Activated naive CD4-positive, alpha-beta T cell (primary cell): ENCODE measurements at places on chromosomes 5 and 9.

DNA sequence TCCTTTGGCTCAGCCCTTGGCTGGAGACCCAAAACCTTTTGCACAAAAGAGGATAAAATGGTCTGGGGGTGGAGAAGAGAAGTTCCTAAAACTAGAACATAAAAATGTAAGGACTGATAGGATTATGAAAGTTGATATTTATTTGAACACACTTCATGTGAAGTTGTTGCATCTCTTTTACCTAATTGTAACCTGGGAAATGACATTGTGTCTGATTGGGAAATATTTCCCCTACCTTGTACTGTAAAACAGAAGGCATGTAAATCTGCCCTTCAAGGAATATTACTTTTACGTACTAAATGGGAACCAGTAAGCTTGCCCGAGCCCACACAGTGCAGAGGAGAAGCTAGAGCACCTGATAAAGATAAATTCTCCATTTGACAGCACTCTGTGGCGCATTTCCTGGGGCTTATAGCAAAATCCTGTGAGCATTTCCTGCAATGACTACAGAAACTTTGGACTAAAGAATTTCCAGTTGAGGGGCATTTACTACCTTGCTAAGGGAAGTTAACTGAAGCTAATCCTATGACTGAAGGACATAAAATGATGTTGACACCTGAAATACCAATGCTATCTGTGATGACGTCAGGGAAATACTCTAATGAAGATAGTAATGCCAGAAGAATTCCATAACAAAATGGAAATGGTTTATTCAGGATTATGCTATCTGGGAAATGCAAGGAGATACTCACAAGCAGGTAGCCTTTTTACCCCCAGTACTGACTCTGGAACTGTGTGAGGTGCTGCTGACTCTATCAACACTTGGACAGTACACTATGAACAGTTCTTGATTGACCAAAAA is 78.3 kb upstream of the LIFR start:
- no peak for DNase-seq

DNA sequence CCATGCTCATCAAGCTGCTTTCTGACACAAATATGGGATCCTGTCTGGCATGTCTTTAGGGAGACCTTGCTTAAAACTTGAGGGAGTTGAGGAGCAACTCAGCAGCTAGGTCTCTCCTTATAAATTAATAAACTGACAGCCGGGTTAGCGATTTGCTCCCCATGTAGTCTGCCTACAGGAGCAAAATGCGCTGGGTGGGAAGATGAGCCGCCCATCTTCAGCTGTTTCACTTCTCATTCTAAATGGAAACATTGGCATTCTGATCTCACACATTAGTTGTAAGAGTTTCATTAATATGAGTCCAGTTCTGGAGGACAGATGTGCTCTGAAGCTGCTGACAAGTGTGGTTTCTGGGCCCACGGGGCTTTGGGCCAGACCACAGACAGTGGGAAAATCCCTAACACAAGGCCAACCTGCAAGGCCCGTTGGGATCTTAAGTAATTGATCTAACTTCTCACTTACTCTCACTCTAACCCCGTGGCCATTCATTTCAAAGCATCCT is 197.0 kb downstream of the MCTP1 start:
- DNase-seq, result no peak

- no peak for DNase-seq
These were observed 43.3 kb upstream of the NDFIP1 start for GRCh38 chr5:142065273-142065672.

- DNase-seq, result no peak
These were observed 35.6 kb upstream of the N4BP3 start for GRCh38 chr5:178077751-178078150.

GRCh38 chr5:81235287-81236072 is 2.4 kb downstream of the CKMT2 start:
- no peak for DNase-seq

DNA sequence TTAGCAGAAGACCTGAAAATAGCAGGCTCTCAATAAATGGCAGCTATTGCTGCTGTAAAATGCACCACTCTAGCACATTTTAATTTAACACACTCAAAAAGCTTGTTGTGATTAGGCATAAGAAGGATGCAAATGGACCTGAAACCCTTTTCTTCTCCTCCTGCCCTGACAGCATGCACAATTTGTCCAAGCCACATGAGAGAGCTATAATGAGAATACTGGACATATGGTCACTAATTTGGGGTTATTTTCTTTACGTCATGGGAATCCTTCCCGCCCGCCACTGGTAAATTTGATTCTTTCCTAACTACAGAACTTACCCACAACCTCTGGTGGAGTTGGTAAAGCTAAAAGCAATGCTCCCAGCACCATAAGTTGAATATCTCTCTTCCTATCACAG is 62.1 kb downstream of the TRIM32 start:
- no peak for DNase-seq

GRCh38 chr5:10594591-10595210 is 30.8 kb downstream of the ANKRD33B start:
- DNase-seq, result no peak

- no peak for DNase-seq
These were observed 81.3 kb downstream of the SMARCA2 start for GRCh38 chr9:2096376-2096970.

GRCh38 chr5:177507165-177507564 is 2.5 kb downstream of the DOK3 start:
- DNase-seq, result no peak

GRCh38 chr5:73751254-73751914 is 125.4 kb downstream of the ARHGEF28 start:
- DNase-seq, result no peak

DNA sequence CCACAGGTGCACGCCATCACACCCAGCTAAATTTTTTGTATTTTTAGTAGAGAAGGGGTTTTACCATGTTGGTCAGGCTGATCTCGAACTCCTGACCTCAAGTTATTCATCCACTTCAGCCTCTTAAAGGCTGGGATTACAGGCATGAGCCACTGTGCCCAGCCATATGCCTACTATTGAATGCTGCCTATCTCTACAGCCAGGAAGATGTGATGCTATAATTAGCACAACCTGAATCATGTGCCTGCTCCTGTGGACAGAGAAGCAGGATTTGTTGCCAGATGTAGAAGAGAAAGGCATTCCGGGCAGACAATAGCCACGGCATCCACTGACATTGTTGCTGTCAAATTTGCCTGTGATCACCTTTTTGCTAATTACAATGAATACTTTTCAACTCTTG is 24.4 kb upstream of the MLLT3 start:
- no peak for DNase-seq

- DNase-seq, result no peak
These were observed 157.2 kb upstream of the DMRT1 start for GRCh38 chr9:684054-684890.

DNA sequence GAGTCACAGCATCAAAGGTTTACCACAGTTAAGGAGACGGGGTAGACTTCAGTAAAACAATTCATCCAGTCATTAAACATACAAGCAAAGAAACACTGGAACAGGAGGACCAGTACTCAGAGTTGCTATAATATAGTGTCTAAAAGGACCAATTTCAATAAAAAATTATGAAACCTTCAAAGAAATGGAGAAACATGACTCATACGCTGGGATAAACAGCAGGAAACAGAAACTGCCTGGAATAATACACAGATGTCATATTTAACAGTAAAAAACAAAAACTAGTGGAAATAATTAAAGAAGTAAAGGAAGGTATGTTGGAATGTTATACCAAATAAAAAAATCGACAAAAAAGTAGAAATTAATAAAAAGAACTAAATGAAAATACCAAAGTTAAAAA is 1075.9 kb downstream of the NR2F1-AS1 start:
- no peak for DNase-seq

GRCh38 chr5:17219992-17220391 is 2.6 kb downstream of the BASP1 start:
- DNase-seq, result no peak

DNA sequence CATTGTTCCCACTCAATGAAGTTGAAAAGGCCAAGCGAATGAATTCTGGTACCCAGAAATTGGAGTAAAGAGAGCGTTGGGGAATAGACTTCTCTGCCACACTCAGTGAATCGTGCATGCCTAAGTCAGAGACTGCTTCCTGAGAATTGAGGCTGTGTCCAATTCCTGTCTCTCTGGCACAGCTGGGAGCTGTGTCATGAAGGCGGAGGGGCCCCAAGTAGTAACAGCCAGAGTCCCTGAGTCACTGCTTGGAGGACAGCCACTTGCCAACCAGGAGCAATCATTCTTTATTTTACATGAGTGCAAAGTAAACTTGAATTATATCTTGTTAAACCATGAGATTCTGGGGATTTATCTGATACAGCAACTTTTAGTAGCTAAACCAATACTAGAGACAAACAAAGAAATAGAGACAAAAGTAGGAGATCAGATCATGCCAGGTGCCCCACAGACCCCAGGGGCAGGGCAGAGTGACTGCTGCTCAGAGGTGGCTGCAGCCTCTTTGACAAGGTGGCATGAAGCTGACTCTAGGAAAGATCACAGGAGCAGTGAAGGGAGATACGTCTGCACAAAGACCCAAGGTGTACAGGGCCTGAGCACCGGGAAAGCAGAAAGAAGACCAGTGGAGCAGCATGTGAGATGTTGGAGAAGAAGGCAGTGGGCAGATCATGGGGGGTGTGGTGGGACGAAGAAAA is 246.0 kb downstream of the GADD45G start:
- DNase-seq, result no peak

DNA sequence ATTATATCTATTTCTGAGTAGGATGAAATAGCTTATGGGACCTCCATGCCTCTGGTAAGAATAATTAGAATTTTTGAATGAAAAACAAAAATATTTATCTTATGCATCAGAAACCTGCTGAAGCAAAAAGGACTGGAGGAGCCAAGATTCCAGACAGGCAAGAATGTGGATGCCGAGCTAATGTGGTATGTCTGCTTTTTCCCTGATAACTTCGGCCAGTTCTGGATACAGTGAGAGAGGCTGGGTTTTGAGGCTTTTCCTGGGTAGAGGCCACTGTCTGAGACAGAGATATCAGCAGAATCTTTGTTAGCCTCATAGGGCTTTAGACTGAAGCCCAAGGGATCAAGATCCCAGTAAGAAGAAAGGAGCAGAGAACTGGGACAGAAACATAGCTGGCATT is 5.2 kb upstream of the CTNND2 start:
- DNase-seq, result no peak

- DNase-seq, result no peak
These were observed 64.9 kb downstream of the RALGPS1 start for GRCh38 chr9:126979461-126979860.

DNA sequence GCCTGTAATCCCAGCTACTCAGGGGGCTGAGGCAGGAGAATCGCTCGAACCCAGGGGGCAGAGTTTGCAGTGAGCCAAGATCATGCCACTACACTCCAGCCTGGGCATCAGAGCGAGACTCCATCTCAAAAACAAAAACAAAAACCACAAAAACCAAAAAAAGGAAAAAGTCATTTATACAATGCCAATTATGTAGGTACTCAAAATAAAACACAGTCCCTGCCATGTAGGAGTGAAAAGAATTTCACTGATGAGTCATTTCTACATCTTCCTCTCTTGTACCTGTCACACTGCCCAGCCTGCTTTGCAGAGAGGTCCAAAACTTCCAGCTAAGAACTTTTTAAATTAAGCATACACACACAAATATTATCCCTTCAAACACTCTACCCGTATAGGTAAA is 215.8 kb downstream of the EPB41L4A start:
- DNase-seq, result no peak

DNA sequence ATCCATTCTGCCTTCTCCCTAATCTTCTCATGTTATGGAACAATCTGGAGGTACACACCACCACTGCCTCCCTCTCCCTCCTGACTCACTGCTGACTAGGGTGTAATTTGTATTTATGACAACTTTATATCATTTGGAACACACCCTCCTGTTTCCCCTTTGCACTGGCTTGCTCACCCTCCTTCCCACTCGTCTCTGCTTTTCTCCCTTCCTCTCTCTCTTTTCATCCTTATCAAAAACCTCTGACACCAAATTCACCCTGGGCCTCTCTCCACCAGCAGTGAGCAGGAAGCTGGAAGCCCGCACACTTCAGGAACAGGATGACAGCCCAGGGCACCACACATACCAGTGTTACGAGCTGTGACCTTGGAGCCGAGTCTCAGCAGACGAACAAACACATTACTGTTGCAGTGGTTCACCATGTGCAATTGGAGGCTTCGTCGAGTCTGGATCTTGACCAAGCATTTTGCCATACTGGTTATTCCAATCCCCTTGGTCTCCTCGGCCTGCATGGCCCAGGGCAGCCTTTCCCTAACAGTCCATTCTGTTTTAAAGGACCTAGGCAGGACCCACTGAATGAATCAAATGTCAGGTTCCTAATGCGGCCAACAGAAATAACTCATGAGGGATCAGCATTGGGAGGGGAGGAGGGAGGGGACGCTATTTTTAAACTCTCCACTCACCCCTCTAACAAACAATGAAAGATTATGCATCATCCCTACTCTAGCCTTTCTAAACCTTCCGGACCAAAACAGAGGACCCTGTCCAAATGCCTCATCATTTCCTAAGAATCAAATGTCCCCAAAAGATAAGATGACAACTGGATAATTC is 203.9 kb upstream of the RASEF start:
- no peak for DNase-seq

DNA sequence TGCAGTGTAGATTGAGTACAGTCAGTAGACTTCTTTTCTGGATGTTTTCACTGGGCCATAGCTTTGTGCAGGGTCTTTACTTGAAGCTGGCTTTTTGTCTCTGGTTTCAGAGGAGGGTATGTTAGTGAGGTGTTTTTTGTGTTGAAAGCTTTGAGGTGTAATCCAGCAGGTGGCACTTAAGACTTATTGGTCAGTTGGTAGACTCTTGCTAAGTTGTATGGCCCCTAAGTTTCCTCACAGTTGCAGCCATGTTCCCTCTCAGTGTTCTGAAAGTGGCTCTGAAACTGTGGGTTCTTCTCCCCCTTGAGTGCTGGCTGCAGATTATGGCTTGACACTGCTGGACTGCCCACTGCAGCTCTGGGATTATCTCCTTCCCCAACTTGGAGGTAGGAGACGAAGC is 55.7 kb upstream of the SLC44A1 start:
- DNase-seq, result no peak

- no peak for DNase-seq
These were observed 355.3 kb upstream of the KCNN2 start for GRCh38 chr5:114006582-114006981.

- DNase-seq, result no peak
These were observed 683.3 kb downstream of the MAT2B start for GRCh38 chr5:164188733-164189148.
